ENCODE measurements at places on chromosomes 5 and 9.
A peak's percentile ranks its signal among the peaks of the same experiment; 100 is the strongest.

DNA sequence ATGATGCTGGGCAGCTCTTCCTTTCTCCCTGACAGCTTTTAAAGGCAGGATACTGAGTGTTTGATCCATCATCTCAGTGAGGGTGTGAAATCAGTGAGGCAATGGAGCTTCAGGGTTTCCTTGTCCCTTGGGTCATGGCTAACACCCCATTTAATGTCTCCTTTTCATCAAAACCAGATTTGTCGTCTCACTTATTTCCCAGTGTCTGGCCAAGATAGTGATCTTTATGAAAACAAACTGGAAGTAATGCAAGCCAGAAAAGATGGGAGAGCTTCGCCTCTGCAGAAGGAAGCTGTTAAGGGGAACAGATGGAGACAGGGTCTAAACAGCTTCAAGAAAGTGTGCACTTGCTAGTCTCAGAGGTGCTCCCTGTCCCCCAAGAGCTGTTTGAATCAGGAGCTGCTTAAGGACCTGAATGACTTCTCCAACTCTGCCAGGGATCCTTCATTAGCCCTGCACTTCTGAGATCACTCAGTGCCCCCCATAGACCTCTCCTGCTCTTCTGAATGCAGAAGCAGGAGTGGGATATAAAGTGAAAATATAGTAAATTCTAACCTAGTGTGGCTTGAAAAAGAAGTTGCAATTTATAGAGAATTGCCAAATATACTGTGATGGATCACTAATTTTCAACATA lies 96.1 kb downstream of the F2RL2 start:
- no peak for DNase-seq

GRCh38 chr5:65050140-65050539 lies 281.4 kb downstream of the CWC27 start:
- no peak for DNase-seq

GRCh38 chr9:134040176-134040565 lies 14.9 kb downstream of the BRD3OS start:
- DNase-seq, result no peak

DNA sequence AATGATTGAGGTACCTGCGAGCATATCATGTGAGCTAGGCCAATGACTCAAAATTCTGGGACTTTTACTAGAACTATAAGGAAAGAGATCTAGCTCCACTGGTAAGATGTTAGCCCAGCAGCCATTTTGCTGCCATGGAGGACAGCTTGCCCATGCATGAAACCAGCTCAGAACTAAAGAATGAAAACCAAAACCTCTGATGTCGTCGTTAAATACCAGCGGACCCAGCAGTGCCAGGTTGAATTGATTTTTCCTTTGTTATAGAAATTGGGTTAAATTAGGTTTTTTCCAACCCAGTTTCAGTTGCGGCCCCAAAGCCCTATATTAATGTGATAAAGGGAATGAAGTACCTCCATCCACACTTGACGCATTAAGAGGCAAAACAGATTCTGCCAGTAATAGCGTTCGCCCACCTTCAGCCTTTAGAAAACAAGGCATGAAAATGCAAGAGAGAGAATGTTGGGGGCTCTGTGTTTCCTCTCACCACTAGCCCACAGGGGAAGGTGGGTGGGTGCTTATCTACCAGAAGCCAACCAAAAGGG lies 5.5 kb upstream of the ITK start:
- no peak for DNase-seq

GRCh38 chr9:97554566-97555075 lies 53.2 kb downstream of the TMOD1 start:
- no peak for DNase-seq

DNA sequence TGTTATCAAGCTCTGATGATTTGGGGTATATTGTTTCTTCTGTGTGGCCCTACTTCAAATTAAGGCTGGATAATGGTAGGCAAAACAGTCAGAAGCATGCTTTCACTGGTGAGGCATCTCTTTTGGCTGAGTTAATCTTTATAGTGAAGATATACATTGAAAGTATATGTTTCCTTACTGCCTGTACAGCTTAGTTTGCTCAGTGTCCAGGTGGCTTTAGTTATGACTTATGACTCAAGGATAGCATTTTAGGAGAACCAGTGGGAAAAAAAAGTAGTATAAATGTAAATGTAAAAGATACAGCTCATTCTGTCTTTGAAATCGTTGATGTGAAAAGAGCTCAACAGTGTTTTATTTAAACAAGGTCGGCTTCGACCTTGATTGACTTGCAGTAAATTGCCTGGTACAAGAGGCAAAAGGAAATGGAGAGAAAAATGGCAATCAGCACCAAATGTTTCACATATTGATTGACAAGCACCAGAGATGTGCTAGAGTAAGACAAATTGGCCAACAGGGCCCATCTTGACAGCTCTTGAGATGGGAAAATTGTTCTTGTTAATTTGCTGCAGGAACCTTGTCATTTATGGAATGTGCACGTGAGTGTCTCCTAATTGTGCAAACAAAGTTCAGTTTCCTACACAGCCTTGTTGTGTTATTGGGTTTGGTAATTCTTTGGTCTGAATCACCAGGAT lies 447.4 kb upstream of the WWC1 start:
- no peak for DNase-seq

- no peak for DNase-seq
Measured at GRCh38 chr9:79164406-79164805, 407.4 kb upstream of the TLE4 start.

GRCh38 chr9:91199739-91200497 lies 161.8 kb downstream of the AUH start:
- DNase-seq, result no peak

DNA sequence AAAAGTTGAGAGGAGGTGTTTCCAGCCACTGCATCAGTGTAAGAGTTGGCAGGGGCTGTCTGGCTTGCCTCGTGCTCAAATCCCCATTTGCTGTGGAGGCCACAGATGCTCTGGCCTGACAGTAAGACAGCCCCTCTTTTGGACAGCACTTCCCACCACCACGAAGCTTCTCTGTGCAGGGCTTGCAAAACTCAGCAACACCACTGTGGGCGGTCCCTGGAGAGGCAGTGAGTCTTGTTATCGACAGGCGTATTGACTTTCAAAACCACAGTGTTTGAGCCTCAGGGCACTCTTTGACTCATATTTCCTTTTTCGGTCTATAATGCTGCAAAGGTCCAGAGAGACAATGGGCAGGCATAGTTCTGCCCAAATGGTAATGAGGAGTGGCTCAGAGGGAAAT lies 539.5 kb downstream of the EBF1 start:
- DNase-seq, result peak; percentile 80

- DNase-seq, result no peak
Measured at GRCh38 chr5:143101121-143101520, 302.4 kb downstream of the NR3C1 start.

GRCh38 chr9:6973762-6974161 lies 216.0 kb downstream of the KDM4C start:
- DNase-seq, result no peak

DNA sequence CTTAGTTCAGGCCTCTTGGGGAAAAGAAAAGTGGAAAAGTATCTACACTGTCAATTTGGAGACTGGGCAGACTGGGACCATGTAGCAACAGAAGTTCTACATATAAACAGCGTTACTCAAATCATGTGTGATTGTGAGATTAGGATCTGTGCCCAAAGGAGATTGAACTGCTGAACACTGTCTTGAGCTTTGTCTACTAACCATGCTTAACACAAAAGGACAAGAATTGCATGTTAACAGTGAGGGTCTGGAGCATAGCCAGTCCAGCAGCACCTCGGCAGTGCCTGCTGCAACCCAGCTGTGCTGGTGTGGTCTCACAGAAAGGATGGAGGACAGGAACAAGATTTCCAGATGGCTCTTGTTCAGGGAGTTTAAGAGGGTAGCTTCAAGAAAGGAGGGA lies 5.7 kb downstream of the PAM start:
- DNase-seq, result no peak

DNA sequence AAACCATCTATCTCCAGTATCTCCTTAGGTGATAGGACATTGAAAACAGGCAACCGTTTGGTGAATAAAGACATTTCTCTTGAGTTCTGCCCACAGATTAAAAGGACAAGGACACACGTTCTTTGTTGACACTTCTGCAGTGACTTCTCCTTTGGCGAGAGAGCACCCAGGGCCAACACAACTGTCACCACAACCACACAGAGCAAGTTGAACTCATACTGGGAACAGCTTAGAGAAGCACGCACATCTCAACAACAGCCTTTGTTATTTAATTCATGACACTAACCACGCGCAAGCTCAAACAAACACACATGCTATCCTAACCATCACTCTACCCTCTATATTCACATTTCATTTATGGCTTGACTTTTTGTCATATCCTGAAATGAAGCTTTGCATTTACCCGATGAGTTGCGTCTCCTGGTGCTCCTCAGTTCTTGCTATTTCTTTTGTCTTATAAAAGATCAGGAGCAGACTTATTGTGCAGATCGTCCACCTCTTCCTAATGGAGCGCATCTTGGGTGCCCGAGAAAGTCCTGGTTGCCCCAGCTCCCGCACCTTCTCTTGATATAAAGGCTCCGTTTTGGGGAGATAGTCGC lies 543 bp downstream of the ST8SIA4 start:
- DNase-seq, result peak; percentile 41

DNA sequence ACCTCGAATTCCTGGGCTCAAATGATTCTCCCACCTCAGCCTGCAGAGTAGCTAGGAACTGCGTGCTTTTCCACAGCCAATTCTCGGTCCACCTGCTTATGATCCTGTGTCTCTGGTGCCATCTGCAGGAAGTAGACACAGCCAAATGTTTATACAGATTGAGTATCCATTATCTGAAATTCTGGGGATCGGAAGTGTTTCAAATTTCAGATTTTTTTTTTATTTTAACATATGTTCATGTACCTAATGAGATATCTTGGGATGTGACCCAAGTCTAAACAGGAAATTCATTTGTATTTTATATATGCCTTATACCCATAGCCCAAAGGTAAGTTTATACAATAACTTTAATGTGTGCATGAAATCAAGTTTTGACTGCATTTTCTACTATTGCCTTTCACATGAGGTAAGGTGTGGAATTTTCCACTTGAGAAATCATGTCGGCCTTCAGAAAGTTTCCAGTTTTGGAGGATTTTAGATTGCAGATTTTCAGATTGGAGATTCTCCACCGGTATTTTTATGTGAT lies 89.5 kb downstream of the ESM1 start:
- no peak for DNase-seq

DNA sequence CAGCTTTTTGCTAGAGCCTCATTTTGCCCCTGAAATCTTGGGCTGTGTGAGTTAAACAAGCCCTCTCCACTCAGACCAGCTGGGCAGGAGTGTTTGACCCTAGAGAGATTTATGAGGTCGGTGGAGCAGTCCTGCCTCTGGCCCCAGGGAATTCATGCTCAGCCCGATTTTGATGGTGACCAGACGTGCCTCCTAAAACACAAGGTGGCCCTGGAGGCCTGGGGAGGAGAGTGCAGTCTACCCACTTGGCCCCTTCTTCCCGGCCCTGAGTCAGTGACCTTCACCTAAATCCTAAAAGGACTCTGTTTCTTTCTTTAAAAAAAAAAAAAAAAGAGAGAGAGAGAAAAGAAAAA lies 86.6 kb upstream of the SAP30L start:
- no peak for DNase-seq

GRCh38 chr5:42641336-42642005 lies 115.1 kb upstream of the CCDC152 start:
- no peak for DNase-seq

GRCh38 chr9:88005240-88005639 lies 30.9 kb upstream of the CDK20 start:
- DNase-seq, result no peak

GRCh38 chr9:134364391-134365114 lies 38.3 kb downstream of the RXRA start:
- DNase-seq, result no peak

DNA sequence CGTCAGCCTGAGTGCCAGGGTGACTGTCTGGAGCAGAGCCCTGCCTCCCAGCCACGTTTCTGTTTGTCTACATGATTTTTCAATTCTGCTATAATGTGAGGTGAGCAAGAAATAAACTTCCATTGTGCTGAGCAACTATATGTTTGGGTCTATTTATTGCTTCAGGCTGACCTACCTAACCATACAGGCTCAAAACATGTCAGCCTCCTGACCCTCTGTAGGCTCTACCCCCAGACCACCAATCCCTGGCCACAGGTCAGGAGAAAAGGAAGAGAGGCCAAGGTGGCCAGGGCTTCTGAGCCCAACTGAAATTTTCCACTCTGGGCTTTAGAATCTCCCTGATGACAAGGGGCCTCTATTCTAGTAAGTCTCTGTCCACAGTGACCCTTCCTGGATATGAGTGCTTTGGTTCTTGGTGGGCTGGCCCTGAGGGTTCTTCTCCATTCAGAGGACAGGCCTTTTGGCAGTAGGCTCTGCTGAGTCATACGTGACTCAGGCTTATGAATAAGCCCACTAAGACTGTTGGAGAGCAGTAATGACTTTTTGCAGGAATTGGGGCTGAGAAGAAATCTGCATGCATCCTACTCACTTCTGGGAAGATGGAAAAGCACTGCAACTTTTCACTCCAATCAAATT lies 117.2 kb upstream of the TBCA start:
- no peak for DNase-seq

DNA sequence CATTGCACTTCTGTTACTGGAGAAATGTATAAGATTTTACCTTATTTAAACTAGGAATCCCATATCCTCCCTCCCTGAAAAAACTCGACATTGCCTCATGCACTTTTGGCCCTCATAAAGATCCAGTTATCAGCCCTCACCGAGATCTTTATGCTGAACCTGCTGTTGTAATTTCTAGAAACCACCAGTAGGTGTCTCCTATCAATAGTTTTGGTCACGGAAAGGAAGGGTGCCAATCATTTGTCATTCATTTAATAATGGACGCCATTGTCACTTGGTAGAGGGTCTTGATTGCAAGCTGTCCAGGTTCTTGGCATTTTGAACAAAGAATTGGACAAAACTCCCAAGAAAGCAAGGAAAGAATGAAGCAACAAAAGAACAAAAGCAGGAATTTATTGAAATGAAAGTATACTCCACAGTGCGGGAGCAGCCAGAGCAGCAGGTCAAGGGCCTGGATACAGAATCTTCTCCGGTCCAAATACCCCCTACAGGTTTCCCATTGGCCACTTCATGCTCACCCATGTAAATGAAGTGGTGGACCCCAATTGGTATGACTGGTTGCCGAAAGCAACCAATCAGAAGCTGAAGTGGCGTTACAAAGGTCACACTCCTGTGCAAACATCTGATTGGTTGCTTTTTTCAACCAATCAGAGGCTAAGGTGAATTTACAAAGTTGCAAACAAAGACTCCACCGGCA lies 524.3 kb downstream of the PSAT1 start:
- peak; percentile 8 for DNase-seq

GRCh38 chr5:132825834-132826391 lies 4.5 kb downstream of the SHROOM1 start:
- no peak for DNase-seq

DNA sequence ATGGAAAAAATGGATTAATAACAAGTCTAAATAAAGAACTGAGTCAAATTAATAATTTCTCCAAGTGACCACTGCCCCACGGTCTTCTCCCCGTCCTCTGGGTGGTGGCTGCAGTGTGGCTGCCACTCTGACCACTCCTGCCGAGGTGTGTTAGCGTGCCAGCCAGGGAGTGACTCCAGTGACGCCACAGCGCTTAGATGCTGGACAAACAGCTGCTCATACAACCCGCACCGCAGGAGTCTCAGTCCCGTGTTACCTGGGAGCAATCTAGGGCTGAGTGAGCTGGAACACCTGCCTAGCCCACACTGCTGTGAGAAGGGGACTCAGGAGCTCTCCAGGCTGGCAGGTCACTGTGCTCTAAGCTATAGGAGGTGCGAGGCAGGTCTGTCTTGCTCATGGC lies 10.2 kb downstream of the MAPK9 start:
- DNase-seq, result no peak

GRCh38 chr5:133841831-133842750 lies 126.3 kb downstream of the C5orf15 start:
- DNase-seq, result no peak
